ENCODE measurements at places on chromosomes 2 and 18.

GRCh38 chr2:60602388-60602787 is 48.9 kb upstream of the BCL11A start:
- no peak for DNase-seq

DNA sequence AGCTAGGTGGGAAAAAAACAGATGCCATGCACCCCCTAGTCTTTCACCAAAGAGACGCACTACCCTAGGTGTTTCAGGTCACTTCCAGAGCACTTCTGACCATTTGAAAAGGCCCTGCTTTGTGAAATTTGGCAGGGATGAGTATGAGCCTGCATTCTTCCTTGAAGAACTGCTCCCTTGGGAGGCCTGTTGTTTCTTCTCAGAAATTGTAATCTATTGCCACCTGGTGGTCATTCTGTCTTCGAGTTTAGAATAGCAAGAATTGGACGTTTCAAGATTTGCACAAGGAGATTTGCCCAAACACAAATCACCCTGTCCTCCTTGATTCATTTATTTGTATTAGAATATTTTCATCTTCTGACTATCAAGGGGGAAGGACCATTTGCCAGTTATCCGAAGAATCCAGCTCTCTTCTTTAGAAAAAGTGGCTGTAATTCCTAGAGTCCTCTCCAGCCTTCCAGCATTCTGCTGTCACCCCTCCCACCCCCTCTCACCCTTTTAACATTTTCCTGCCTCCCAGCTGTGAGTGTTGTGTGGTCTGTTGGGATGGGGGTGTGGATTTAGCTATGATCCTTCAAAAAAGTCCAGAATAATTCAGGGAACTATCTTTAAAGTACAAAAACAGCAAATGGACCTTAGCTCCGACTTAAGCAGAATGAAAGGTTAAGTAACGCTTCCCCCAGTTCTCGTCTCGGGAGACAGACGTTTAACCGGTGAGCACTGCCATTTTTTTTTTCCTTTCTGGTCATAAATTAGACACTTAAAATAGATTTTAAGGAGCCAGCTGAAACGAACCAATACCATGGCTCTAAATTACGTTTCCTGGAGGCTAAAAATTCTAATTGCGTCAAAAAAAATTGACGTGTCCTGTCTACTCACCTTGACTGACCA is 3.7 kb upstream of the GAD1 start:
- no peak for DNase-seq

- DNase-seq, result no peak
These were observed 76.3 kb upstream of the SEC11C start for GRCh38 chr18:59063300-59063906.

DNA sequence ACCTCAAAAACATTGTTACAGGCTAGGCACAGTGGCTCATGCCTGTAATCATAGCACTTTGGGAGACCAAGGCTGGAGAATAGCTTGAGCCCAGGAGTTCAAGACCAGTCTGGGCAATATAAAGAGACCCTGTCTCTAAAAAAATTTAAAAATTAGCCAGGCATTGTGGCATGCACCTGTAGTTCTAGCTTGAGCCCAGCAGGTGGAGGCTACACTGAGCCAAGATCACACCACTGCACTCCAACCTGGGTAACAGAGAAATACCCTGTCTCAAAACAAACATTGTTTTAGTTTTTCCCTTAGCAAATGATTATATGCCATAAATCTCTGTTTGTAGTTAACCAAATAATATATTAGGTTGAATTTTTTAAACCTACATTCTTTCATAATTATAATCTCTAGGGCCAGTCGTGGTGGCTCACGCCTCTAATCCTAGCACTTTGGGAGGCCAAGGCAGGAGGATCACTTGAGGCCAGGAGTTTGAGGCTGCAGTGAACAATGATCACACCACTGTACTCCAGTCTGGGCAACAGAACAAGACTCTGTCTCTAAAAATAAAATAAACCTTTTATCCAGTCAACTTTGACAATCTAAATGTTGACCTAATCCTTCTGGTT is 13.3 kb upstream of the CYP20A1 start:
- DNase-seq, result no peak

- no peak for DNase-seq
These were observed 267.3 kb downstream of the ANAPC1 start for GRCh38 chr2:111616651-111617218.

GRCh38 chr2:151049746-151050145 is 211.9 kb downstream of the RBM43 start:
- DNase-seq, result no peak

- no peak for DNase-seq
These were observed 164.0 kb downstream of the RDH14 start for GRCh38 chr2:18396329-18397010.

DNA sequence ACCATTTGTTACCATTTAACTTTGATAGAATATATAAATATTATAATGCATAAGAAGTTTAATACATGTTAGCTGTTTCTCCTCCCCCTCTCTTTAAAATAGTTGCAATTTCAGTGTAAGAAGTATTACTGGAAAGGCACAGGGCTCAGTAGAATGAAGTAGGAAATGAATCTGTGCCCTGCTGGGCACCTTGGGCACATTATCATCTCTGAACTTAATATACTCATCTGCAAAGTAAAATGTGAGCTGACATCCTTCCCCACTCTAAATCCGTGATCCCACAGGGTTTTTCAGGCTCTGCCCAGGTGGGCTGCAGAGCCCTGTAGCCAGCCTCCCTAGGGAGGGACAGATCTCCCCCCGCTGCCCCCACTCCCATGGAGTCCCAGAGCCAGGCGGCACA is 56.8 kb downstream of the DPP4 start:
- no peak for DNase-seq

GRCh38 chr2:219209236-219210195 is 2.9 kb downstream of the ZFAND2B start:
- DNase-seq, result no peak

DNA sequence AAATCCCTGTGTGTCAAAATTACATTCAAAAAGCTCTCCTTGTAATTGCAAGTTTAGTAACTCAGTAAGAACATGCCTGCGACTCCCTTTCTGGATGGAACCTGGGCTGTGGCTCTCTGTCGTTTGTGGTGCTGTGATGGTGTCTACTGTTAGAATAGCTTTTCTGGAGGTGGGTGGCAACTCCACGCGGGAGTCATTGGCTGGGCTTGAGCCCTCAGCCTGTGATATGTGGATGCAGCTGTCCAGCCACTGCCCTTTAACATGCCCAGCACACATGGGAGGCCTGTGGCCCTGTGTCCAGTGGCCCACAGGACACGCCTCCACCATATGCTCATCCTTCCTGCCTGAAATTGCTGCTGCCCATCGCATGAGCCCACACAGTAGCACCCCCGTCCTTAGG is 124.2 kb downstream of the RNF144A start:
- DNase-seq, result no peak

GRCh38 chr2:149465873-149466272 is 121.7 kb downstream of the MMADHC start:
- no peak for DNase-seq

DNA sequence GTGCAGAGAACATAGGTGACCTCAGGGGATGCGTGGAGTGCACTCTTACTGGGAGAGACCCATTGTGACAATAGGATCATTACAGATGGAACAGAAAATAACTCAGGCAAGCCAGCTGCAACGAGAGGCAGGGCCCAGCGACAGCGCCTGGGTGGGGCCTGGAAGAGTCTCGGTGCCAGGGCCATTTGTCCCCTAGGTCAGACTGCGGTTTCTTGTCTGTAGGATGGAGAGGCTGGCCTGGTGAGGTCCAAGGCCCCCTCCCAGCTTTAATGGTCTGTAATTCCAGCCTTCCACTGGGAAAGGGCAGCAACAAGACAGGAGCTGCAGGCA is 208.6 kb upstream of the APCDD1 start:
- DNase-seq, result no peak

- no peak for DNase-seq
These were observed 29.5 kb downstream of the KIAA2012 start for GRCh38 chr2:202102425-202103000.

DNA sequence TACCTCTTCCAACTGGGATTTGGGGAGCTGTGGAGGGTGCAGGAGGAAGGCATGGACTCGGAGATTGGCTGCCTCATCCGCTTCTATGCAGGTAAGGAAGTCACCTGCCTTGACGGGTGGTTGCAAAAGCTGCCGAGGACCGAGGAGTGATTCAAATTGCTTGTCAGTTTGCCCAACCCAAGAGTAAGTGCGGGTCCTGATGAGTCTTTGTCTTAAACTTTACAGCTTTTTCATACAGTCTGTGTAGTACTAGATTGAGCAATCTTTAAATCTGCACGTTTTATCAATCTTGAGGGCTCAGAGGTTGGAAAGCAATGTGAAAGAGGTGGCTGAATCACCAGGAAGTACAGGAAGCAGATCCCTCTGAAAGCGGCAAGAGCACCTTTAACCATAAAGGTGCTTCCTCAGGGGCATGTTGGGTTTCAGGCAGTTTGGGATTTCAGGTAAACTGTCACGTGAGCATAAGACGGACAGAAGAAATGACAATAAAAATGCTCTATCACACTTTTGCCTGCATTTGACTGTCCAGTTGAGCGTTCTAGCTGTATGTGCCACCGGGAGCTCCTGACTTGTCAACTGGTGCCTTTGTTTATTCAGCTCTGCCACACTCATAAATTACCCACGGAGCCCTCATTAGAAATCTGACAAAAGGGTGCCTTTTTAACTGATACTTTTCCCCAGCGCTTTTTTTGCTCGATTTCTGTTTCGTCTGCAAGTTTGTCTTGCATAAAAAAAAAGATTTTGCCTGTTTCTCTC is 2.0 kb downstream of the PHLPP1 start:
- DNase-seq, result no peak

DNA sequence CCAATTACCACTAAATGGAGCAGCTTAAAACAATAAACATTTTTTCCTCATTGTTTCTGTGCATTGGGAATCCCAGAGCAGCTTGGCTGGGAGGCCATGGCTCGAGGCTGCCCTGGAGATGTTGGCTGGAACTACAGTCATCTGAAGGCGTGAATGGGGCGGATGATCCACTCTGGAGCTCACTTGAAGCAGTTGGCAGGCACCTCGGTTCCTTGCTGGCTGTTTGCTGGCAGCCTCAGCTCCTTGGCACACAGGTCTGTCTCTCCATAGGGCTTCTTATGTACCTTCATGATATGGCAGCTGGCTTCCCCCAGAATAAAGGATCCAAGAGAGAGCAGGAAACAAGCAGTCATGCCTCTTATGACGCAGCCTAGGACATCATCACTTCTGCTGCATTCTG is 227.0 kb upstream of the COPS8 start:
- no peak for DNase-seq

GRCh38 chr18:38023871-38024270 is 458.3 kb upstream of the CELF4 start:
- DNase-seq, result no peak

DNA sequence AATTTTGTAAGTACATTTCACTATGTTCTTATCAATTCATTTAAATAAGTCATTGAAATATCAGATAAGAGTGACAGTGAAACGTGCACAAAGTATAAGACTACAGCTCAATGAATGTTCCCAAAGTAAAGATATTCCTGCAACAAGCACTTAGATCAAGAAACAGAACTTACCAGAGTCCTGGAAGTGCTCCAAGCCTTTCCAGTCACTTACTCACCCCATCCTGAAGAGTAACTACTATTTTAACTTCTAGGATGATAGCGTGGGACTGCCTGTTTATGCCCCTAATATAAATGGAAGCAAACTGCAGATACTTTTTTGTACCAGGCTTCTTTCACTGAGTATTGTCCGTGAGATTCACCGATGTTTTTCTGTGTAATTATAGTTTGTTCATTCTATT is 768.9 kb downstream of the SLC4A3 start:
- no peak for DNase-seq

- DNase-seq, result no peak
These were observed 498.4 kb downstream of the STK39 start for GRCh38 chr2:167749016-167749415.

GRCh38 chr2:136171223-136171622 is 53.3 kb upstream of the CXCR4 start:
- DNase-seq, result no peak

GRCh38 chr2:173898178-173898668 is 67.0 kb downstream of the SP3 start:
- no peak for DNase-seq

DNA sequence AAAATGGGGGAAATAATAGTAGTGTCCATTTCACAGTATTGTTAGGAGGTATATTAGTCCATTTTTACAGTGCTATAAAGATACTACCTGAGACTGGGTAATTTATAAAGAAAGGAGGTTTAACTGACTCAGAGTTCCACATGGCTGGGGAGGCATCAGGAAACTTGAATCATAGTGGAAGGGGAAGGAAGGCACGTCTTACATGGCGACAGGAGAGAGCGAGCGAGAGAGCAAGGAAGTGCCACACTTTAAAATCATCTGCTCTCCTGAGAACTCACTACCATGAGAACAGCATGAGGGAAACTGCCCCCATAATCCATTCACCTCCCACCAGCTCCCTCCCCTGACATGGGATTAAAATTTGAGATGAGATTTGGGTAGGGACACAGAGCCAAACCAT is 23.4 kb downstream of the MGAT5 start:
- DNase-seq, result no peak

GRCh38 chr18:50131591-50131990 is 63.4 kb downstream of the MYO5B start:
- no peak for DNase-seq

- DNase-seq, result no peak
These were observed 51.0 kb upstream of the SERPINB2 start for GRCh38 chr18:63836456-63836855.

GRCh38 chr2:160703648-160704585 is 210.3 kb upstream of the RBMS1 start:
- DNase-seq, result no peak

DNA sequence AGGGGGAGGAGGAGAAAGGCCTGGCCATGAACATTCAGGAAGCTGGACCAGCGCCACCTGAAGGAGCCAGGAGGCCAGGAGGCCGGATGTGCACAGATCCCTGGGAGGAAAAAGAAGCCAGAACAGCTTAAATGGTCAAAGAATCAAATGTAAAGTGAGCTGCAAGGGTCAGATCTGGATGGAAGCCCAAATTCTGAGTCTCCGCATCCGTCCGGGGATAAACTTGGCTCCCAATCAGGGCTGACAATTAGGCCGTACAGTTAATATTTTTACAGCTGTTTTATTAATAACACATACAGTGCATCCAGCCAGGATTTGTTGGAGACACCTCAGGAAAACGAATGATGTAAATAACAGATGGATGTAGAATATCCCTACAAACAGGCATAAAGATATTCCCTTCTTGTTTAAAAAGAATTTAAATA is 495.1 kb upstream of the TCF4 start:
- DNase-seq, result no peak

DNA sequence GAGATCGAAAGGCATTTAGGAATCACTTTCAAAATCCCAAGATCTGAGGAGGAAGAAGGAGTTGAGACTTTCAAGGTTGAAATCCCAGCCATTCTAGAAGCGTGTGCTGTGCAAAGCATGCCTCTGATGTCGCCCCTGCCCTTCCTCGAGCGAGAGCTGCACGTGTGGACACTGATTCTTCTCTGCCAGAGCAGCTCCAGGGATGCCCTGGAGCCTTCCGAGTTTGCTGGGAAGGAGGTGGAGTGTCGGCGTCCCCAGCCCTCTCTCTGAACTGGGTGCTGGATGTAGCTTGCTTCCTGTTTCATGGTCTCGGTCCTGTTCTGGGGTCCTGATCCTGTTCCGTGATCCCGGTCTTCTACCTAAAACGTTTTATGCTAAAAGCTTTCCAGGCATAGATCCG is 76.1 kb downstream of the TWIST2 start:
- DNase-seq, result no peak

- DNase-seq, result no peak
These were observed 165.9 kb downstream of the ZFP36L2 start for GRCh38 chr2:43060390-43061016.
